ENCODE measurements at places on chromosomes 3 and 15.

GRCh38 chr3:66344848-66345578 is 124.2 kb downstream of the SLC25A26 start:
- no peak overlapping the region for H3K4me3 ChIP-seq
- peaks cover 1% of the 10 kb centered on the region for H3K4me1 ChIP-seq

GRCh38 chr3:59425371-59425770 is 375.5 kb upstream of the CFAP20DC start:
- peaks cover 43% of the 10 kb centered on the region for H3K4me1 ChIP-seq
- no peaks in the 10 kb centered on the region for H3K36me3 ChIP-seq
- no peaks in the 10 kb centered on the region for H3K27me3 ChIP-seq
- no peak for DNase-seq
- H3K4me3 ChIP-seq = no peak overlapping the region
- H3K27ac ChIP-seq = peak overlapping the region; percentile 75

DNA sequence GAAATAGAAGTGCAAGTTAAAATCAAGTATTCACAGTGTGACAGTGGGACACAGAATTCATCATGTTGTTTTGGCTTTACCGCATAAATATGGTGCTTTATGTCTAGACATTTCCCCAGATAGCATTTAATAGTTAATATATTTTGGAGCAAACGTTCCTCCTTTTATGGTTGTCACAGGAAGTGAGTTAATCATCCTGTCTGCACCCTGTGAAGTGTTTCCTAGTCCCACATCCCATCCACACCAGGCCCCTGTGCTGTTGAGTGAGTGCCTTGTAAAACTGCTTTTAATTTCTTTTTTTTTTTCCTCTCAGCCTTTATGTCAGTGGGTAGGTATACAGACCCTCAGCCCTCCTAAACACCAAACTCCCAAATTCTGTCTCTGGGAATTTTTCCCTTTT is 393.7 kb downstream of the FEZF2 start:
- H3K4me3 ChIP-seq = no peak overlapping the region
- no peaks in the 10 kb centered on the region for H3K27me3 ChIP-seq
- no peak for DNase-seq
- H3K36me3 ChIP-seq = no peaks in the 10 kb centered on the region

DNA sequence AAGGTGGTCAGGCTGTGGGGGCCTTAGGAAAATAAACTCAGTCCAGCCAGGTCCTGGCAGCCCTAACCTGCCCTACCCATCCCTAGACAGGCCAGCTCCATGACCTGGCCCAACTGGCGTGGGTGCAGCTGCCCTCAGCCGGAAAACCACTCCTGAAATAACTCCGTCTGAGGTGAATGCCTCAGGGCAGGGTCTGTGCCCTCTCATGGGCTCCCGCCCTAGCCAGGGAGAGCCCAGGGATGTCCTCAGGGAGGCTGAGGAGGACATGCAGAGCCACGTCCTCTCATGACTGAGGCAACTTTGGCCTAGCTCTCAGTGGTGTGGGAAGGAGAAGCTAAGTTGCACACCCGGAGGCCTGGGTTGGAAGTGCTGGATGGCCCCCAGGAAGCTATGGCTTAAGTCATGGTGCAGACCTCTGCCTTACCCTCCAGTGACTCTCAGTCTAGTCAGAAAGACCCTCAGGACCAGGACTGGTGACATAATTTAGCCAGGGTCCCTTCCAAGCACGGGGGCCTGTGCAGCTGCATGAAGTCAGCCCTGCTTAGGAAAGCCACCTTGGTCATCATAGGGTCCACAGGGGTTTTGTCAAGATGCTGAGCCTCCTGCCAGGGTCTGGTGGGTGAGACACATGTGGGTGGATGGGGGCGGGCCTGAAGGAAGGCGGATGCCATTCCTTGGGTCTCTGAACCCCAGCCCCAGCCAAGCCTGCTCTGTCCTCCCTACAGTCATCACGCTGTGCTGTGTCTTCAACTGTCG is 7.4 kb downstream of the TMIE start:
- H3K4me3 ChIP-seq = no peak overlapping the region
- no peaks in the 10 kb centered on the region for H3K4me1 ChIP-seq
- H3K27me3 ChIP-seq = peaks cover 3% of the 10 kb centered on the region
- H3K36me3 ChIP-seq = no peaks in the 10 kb centered on the region
- no peak overlapping the region for H3K27ac ChIP-seq
- no peak for DNase-seq

DNA sequence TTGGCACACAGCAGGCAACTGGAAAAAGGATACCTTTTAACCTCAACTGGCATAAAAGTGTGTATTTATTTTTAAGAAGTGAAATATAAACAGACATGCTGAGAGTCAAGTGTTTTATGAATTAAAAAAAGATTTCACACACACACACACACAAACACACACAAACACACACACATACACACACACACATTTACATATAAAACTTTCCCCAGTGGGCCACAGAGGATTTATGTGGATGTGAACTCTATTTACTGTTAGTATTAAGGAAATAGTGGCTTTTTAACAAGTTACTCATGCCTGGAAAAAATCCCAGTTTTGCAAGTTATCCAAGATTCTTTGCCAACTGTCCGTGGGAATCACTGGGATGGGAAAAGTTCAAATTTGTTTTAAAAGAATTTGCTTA is 725.9 kb upstream of the NR2F2 start:
- peaks cover 2% of the 10 kb centered on the region for H3K27me3 ChIP-seq
- no peak overlapping the region for H3K27ac ChIP-seq
- DNase-seq = no peak
- no peaks in the 10 kb centered on the region for H3K36me3 ChIP-seq
- H3K4me3 ChIP-seq = no peak overlapping the region
